ENCODE measurements at places on chromosomes 1 and 21. TPM values are rescaled to one million over a fixed set of nuclear protein-coding genes. Genes with fewer than 3 reads are reported as not detected.

CHRM3 gene
- 2.6 TPM for total RNA-seq

HORMAD1 gene
- total RNA-seq, result not detected

S100A9 gene
- 10.6 TPM for total RNA-seq

S100A7 gene
- not detected for total RNA-seq

SELL gene
- 12.1 TPM for total RNA-seq

KCNK2 gene
- total RNA-seq, result 1.1 TPM

IQCC gene
- total RNA-seq, result 7.6 TPM

PLA2G2C gene
- total RNA-seq, result not detected

MLLT11 gene
- 2.1 TPM for total RNA-seq

LCE2B gene
- not detected for total RNA-seq

TFF2 gene
- total RNA-seq, result not detected

DNA sequence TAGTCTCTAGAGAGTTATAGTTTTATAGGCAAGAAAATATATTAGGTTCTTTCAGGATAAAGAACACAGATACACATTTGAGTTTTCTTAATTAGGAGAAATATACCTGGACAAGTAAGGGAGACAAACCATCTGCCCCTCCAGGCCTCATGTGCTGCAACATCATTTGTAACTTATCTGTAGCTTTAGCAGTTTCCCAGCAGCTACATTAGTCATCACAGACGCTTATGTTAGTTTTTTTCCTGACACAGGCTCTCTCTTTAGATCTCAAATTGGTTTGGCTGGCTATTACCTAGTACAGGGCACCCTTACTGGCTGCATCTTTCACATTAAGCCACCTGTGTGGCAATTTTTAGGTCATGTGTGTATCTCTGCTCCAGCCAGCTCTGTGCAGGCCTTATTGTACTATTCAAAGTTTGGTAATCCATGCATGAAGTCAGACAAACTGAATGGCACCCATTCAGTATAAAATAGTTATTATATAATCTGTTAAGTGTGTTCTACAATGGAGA lies 25.9 kb downstream of the GNPAT start:
- no peak for DNase-seq

GRCh38 chr1:209697126-209697525 lies 7.5 kb upstream of the HSD11B1 start:
- DNase-seq, result no peak

DNA sequence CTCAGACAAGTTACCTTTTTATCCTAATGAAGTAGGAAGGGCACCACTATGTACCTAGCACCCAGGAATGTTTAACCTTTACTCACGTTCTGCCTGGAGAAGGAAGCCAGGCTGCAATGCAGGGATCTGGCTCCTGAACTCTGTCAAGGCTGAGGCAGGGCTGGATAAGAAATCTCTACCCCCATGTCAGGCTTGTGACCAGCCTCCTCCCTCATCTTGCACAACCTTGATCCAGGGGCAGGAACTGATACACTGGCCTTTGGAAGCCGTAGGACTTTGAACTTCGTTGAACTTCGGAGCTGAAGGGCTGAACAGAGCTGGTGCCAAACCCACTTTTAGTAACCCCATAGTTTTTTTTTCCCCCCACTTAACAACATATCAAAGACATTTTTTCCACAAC lies 8.0 kb upstream of the AKR1A1 start:
- no peak for DNase-seq

DNA sequence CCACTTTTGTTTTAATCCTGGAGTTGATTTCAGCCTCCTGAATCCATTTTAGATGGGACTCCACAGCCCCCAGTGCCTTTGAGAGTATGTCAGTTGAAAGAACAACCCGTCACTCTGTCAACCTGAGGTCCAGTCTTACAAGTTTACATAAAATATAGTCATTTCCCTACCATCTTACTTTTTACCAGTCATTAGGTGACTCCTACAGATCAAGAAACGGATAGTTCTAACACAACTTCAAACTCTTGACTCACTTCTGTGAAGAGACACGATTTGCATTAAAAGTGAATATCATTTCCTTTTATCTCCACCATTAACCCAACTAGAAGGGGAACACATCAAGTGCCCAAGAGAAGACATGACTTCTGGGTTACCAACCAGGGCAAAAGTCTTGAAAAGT lies 147.1 kb downstream of the NTPCR start:
- no peak for DNase-seq

- DNase-seq, result peak; percentile 47
These were observed at the start of gene TNFRSF18 for GRCh38 chr1:1206376-1206965. TNFRSF18 (minus strand) TSS chr1:1206592; CDS start chr1:1206571, 21 bp downstream.

- DNase-seq, result peak; percentile 85
These were observed 27.4 kb upstream of the KIRREL1 start for GRCh38 chr1:157966031-157966537.

DNA sequence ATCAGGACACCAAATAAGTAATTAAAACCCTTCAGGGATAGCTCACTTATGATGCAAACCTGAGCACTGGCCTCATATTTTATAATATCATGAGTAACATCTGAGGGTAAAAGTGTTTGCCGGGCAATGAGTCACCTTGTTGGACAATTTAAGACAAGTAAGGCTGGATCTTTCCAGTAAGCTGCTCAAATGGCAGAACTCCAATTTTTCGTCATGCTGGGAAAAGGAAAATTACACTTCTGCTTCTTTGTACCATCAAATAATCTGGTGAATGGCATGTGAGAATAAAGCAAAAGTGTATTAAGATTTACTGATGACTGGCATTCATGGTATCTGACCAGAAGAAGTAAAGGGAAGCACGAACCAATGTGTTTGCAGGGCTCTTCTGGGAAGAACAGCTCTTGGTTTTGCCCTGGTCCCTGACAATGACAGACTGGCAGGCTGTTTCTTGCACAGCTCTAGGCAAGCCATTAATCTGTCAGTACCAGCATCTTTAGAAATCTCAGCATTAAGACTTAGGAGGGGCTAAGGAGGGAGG lies 392.2 kb downstream of the VAV3 start:
- no peak for DNase-seq

GRCh38 chr1:13869172-13869797 lies 169.3 kb downstream of the PRDM2 start:
- no peak for DNase-seq

DNA sequence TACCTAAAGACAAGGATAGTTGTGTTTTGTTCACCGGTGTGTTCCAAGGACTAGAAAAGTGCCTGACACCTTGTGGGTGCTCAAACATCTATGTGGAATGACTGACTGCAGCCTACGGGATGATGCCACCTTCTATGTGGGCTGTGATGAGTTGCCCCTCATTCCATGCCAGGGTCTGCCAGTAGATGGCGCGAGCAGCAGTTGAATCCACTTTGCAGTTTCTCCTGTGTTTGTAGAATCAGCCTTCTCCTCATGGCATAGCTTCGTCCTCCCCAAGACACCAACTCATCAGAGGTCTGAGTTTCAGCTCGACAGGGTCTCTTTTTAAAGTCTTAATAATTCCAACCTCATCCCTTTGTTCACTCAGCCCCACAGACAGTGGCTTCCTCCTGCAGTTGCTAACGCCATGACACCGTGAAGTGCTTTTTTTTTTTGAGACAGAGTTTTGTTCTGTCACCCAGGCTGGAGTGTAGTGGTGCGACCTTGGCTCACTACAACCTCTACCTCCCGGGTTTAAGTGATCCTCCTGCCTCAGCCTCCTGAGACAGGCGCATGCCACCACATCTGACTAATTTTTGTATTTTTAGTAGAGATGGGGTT lies 133.7 kb downstream of the CAPN8 start:
- DNase-seq, result peak; percentile 85

GRCh38 chr1:159918352-159919200 lies 6.7 kb downstream of the TAGLN2 start:
- DNase-seq, result no peak
